Cortex of kidney (tissue), 1 donor: ENCODE measurements at places on chromosomes 5 and 9.

DNA sequence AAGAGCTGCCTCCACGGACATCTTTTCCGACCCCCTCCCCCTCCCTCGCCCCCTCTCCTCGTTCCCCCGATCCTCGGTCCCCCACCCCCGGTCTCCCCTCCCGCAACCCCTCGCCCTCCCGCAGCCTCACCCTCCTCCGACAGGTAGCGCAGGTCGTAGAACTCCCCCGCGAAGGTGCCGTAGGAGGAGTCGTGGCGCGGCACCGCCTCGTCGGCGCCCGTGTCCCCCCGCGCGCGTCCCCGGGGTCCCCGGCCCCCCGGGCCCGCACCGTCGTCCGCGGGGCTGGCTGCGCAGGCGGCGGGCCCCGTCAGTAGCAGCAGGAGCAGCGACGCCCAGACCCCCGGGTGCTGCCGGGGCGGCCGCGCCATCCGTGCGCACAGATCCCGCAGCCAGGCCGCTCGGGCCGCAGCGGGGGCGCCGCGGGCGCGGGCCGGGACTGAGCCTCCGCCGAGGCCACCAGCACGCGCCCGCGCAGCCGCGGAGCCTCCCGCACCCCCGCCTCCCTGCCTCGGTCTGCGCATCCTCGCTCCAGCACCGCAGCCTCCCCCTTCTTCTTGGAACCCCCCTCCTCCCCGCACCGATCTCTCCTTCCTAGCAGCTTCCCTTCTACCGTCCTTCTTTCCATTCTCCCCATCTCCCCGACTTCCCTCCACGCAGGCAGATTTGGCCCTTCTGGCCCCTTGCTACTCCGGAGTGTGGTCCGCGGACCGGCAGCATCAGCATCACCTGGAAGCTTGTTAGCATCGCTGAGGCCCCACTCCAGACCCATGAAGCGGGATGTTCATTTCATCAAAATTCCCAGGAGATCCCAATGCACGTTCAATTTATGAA lies at the start of gene FRRS1L:
FRRS1L (minus strand) TSS at position 479 of the 831 bp plus-strand sequence; CDS start at position 368, 111 bp downstream.
- DNase-seq = no peak

DNA sequence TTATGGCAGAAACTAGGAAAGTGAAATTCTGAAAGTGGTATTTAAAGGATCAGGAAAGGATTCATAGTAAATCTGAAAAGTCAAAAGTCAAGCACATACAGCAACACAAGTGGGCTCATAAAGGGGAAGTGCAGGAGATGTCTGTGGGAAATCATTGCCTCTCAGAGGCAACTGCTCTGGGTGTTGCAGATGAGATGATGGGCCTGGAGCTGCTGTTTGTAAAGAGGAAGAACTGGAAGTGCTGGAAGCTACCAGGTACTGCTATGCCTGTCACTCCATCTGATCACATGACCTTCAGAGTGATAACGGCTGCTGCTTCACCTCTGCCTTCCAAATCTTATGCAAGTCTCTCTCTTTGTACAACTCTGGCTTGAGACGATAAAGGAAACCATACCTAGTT lies 55.9 kb downstream of the ADRB2 start:
- no peak for DNase-seq

GRCh38 chr5:79025054-79025472 lies 40.0 kb upstream of the ARSB start:
- DNase-seq = no peak

- DNase-seq = no peak
Measured at GRCh38 chr5:43193894-43194265, 1.9 kb downstream of the NIM1K start.

DNA sequence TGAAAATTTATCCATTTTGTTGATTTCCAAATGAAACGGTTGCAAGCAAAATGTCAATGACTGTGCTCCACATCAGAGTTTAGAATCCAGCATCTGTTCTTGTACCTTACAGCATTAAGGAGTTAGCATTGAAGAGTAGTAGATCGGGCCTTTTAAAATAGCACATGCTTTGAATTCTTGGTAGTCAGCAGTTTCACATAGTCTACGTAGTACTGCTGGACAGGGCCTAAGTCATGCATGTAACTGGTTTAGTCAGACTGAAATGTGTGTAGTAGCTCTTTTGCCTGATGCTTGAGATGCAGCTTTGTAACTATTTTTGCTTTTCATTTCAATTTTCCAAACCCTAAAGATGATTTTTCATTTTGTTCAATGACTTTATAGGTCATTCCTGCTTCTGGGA lies 19.8 kb downstream of the LECT2 start:
- DNase-seq = no peak

DNA sequence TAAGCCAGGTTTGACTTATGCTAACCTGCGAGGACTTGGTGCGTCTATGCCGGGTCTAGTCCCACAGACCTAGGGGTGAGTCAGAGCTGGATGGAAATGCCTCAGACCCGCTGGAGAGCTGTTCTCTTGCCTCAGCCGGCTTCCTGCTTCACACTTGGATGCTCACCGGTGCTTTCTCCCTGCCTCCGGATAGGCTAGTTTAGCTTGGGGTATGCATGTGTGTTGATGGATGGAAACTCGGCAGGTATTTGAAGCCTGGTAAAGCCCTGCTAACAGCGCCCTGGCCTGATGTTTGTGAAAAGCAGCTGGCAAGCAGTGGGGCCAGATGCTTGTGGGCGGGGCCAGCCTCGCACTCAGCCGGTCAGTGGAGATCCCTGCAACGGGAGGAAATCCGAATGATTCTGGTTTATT lies 29.3 kb downstream of the PRRC2B start:
- no peak for DNase-seq

DNA sequence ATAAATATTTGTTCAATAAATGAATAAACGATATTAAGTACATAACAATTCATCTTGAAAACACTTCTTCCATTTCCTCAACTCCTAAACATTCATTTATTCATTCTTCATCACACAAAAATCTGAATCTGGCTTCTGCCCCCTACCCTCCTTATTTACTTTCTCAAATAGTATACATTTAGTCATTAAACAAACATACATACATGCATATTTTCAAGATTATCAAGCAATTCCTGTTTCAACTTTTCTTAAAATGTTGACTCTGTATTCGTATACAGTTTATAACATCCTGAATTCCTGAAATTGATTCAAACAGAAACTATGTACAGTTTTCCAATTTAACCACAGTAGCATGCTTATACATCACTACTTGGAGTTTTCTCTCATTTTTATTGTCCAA lies 129.0 kb downstream of the MUSK start:
- DNase-seq = no peak

DNA sequence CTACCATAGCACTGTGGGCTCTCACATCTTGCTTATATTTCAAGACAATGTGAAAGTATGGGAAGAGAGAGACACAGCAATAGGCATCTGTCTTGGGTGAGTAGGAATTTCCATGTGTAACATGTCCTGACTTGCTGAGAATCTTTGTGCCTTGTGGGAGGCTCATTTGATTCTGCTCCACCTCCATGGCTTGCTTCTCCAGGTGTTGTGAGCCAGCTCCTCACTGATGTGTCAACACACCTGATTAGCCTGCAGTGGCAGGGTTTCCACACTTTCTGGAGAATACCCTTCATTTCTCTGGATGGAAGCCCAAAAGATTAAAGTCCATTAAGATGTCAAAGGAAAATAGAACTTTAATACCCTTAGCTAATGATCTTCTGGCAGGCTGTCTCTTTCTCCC lies 613.6 kb downstream of the ZNF608 start:
- DNase-seq = no peak

DNA sequence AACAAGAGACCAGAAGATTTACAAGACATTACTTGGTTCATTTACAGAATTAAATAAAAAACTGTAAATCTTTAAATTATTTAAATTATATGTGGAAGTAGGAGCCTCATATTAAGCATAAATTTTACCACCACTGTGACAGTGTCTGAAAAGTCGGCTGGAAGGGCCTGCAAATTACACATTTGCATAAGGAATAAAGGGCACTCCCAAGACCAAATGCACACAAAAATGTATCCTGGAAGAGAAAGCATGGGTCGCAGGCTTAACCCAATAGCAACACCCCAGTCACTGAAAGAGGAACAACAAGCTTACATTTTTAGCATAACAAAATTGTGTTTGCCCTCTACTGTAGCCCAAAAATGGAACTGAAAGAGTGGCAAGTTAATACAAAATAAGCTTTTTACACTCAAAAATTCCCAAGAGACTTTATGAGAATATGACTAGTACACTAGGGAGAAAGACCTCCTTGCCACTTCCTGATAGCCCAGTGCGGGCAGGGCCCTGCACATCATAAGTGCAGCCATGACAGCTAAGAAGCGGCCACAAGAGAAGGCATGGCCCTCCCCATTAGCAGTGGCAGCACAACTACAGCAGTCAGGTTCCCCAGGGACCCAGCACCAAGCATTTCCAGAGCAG lies 482.0 kb downstream of the DTWD2 start:
- no peak for DNase-seq

DNA sequence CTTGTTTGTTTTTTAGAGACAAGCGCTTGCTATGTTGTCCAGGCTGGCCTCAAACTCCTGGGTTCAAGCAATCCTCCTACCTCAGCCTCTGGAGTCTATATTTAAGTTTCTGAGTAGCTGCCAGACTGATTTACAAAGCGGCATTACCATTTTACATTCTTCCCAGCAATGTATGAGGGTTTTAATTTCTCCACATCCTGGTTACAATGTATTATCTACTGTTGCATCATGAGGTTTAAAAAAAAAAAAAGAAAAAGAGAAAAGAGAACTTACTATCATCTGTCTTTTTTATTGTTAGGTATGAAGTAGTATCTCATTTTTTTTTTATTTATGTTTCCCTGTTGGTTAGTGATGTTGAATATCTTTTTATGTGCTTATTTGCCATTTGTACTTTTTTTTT lies 18.9 kb upstream of the CLINT1 start:
- DNase-seq = no peak

- DNase-seq = no peak
Measured at GRCh38 chr9:107554636-107555035, 65.1 kb upstream of the KLF4 start.

DNA sequence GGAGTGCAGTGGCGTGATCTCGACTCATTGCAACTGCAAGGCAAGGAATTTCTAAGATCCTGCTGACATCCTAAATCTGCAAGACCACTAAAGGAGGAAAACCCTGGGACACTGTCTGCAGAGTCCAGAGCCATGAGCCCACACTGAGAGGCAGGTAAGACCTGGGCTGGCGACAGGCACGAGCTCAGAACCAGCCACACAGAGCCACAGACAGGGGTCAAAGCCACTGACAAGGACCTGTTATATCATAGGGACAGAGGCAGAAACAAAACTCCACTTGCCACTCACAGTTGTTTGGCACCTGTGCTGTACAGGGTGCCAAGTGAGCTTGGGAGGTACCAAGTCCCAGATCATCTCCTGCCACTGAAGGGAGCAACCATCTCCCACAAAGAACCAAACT lies 34.2 kb downstream of the IPPK start:
- no peak for DNase-seq

DNA sequence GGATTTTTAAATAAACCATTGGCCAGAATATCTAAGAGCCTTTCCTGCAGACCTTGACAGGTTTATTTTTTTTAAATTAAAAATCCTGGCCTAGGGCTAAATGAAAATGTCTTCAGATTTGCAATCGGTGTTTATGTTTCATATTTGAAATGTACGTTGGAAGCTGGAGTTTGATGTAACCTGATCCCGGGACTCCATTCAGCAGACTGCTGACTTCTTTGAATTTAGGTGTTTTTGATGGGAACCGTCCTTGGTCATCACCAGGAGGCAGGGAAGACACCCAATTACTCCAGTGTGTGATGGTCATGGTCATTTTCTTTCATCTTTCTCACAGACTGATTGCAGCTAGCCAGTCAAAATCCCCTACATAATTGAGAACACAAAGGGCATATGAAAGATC lies 60.1 kb upstream of the BRINP1 start:
- DNase-seq = no peak

GRCh38 chr5:127216143-127216542 lies 74.5 kb upstream of the MEGF10 start:
- DNase-seq = no peak

GRCh38 chr9:78004478-78005229 lies 27.0 kb downstream of the GNAQ start:
- DNase-seq = no peak

GRCh38 chr5:371811-372555 lies 50.5 kb downstream of the AHRR start:
- DNase-seq = no peak

DNA sequence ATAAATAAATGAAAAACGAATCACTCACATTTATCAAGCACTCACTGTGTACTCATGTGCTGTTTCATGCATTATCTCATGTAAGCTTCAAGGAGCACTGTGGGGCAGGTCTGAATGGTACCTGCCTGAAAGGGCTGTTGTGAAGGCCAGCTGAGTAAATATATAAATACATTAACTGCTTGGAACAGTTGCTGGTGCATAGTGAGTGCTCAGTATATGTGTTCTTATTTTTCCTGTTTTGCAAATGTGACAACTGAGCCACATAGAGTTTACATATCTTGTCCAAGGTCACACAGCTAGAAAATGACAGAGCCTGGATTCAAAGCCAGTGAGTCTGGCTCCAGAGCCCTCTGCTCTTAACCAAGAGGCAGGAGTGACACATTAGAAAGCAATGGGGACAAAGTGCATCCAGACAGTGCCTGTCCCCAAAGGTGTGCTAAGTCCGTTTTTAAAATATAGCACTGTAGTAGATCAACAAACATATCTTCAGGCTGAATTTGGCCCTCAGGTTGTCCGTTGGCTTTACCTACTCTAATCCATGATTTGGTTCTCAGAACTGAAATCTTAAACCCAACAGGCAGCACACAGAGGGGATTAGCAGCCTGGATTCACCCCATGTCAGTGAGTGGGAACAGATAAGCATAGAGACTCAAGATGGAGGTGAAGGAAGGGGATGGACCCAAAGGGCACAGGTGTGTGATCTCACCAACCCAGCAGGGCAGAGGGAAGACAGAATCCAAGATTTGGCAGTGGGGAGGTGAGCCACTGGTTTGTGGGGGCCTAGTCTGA lies 70.8 kb downstream of the WWC1 start:
- no peak for DNase-seq

- DNase-seq = no peak
Measured at GRCh38 chr5:96680759-96681470, 18.7 kb downstream of the CAST start.

- DNase-seq = no peak
Measured at GRCh38 chr5:34450338-34450737, 205.8 kb upstream of the RAI14 start.

- DNase-seq = no peak
Measured at GRCh38 chr9:135166565-135166964, 79.1 kb downstream of the OLFM1 start.

DNA sequence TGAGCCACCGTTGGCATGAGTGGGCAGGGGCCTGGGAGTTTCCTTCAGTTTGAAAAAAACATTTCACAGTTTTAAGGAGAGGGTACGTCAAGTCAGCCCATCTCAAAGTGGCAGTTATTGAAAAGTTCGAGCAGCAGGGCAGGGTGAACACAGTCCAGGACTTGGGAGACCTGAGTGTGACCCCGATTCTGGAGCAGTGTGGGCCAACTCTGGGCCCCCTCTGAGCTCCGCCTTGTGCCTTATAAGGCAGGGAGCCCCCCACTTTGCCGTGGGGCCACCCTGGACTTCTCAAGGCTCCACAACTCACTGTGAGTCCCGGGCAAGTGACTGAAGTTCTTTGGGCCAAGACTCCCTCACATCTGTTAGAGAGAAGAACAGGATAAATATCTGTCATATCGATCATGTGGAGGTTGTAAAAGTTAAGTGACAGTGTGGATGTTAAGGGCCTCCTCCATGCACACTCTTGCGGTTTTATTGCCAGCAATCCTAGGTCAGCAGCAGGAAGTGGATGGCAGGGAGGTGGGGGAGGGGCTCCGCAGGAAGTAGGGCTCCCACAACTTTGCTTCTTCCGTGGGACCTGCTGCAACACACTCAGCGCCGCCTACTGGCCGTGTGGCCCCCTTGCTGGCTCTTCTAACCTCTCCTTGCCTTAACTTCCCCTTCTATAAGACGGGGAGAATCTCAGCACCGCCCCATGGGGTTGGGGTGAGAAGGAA lies 38.4 kb downstream of the HRH2 start:
- DNase-seq = no peak

- DNase-seq = no peak
Measured at GRCh38 chr5:96657068-96657467, 5.1 kb upstream of the CAST start.
